Fibroblast of pulmonary artery (primary cell): ENCODE measurements at places on chromosomes 3 and 15.

- DNase-seq: no peak
These were observed 55.8 kb downstream of the DZIP3 start for GRCh38 chr3:108645364-108645763.

DNA sequence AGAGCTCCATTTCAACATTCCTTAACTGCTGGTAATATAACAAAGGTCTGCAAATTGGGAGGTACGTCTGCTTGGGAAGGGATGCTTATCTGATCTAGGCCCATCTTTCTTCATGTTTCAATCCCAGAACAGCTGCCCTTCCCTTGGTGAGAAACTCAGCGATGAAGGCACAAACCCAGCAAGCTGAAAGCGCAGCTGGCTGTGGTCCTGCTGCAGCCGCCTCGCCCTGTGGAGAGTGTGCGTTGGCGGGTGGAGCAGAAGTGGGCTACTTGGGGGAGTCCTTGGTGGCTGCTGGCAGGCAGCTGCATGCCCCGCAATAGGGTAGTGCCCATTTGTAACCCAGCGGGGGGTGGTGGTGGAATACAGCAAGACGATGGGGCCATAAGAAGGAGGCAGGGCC lies 160.6 kb upstream of the WNT5A start:
- no peak for DNase-seq

- no peak for DNase-seq
These were observed 378.2 kb upstream of the ROBO2 start for GRCh38 chr3:76661527-76662250.

- DNase-seq: no peak
These were observed 14.9 kb downstream of the TGM5 start for GRCh38 chr15:43251871-43252250.

DNA sequence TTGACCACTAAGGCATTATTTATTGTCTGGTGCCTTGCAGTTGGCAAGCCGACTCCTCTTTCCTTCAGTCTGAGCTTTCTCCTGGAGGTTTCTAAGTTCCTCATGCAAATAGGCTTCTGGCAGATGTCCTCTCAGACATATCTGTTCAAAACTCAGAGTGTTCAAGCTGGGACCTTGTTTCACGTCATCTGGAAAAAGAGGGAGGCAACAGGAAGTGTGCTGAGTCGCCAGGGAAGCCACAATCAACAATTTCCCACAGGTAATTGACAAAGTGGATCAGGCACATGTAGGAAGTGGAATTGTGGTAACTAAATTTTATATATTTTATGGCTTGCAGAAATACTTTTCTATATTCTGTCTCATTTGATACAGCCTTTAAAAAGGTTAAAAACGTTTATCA lies 14.6 kb downstream of the SCG5 start:
- peak; percentile 36 for DNase-seq

GRCh38 chr3:46667657-46668056 lies 25.8 kb downstream of the ALS2CL start:
- DNase-seq: no peak

DNA sequence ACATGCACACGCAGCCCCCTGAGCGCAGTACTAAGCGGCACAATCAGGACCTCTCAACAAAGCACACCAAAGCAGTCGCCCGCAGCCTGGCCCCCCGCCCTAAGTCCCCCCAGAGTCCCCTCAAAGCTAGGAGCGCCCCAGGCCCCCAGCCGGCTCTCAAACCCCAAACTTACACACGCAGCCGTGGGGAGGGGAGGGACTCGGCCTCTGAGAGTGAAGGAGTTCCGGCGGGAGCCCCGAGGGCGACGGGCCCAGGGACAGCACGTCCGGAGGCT lies 5.5 kb downstream of the GATA2 start:
- DNase-seq: no peak

GRCh38 chr3:18234717-18235335 lies 190.3 kb downstream of the SATB1 start:
- DNase-seq: no peak

DNA sequence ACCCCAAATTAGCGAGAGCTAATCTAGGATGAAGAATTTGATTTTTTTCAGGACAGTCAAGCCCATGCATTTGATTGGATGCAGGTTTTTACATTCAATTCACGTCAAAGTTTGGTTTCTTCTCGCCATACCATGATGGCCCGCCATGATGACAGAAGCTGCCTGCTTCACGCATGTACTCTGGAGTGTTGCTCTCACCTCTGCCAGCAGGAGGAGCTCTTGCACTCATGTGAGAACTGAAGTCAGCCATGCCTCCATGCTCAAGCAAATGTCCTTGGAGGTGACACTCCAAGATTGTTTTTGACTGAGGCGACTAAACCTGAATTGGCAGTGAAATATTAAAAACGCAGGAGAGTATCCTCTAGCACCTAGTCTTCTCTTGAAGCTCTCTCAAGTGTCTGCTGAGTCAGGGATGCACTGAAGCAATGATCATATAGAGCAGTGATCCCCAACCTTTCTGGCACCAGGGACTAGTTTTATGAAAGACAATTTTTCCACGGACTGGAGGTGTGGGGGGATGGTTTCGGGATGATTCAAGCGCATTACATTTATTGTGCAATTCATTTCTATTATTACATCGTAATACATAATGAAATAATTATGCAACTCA lies 120.9 kb downstream of the SAMMSON start:
- peak; percentile 74 for DNase-seq

DNA sequence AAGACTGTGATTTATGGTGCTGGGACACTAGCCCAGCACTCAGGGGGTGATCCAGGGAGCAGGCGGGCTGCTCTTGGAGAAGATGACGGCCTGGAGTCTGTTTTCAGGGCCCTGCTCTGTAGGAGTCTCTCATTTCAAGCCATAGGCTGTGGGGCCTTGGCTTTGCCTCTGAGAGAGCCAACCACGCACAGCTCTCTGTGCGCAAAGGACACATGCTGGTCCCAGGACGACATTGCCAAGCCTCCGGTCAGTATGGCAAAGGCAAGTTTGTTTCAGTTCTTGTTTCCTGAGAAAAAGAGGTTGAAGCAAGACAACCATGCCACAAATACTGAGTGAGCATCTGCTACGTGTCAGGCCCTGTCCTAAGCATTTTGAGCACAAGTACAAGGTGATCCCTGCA lies 197.1 kb downstream of the EPHB1 start:
- no peak for DNase-seq

- DNase-seq: peak; percentile 74
These were observed 45.1 kb upstream of the PLXND1 start for GRCh38 chr3:129651435-129652202.

GRCh38 chr3:157544501-157545130 lies 41.4 kb upstream of the VEPH1 start:
- peak; percentile 88 for DNase-seq

DNA sequence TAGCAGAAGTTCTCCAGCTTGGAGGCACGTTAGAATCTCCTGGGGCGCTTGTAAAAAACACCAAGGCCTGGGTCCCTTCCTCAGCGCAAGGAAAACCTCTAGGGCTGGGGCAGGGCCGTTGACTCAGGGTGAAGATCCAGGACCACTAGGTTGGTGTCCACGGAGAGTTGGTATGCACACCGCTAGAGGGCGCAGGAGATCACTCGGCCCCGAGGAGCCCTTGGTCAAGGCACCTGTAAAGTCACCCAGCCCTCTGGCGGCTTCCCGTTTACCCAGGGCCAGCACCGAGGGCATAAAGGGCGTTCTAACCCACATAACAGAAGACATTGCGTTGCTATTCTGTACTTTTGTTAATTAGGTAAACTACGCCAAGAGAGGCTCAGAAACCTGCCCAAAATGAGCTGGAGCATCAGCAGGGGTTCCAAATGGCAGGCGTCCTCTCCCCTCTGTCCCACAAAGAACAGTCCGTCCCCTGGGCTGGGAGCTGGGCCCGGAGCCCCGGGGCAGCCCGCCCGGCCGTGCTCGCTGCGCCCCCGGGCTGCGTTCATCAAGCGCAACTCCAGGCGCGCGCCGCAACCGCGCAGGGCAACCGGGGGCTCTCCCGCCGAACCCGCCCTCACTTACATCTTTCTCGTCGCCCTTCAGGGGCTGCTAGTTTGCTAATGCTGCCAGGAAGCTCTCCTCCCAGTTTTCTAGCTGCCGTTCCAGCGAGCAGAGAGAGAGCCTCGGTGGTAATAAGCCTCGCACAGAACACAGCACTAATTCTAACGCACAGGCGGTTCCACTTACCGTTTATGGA lies 332.1 kb downstream of the ARRDC4 start:
- DNase-seq: peak; percentile 4

DNA sequence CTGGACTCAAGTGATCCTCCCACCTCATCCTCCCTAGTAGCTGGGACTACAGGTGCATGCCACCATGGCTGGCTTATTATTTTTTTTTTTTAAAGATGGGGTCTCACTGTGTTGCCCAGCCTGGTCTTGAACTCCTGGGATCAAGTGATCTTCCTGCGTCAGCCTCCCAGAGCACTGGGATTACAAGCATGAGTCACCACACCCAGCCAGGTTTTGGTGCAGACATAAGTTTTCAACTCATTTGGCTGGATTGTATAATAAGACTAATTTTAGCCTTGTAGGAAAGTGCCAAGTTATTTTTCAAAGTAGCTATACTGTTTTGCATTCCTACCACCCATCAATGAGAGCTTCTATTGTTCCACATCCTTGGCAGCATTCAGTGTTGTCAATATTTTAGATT lies 32.1 kb downstream of the BUB1B start:
- DNase-seq: peak; percentile 55

DNA sequence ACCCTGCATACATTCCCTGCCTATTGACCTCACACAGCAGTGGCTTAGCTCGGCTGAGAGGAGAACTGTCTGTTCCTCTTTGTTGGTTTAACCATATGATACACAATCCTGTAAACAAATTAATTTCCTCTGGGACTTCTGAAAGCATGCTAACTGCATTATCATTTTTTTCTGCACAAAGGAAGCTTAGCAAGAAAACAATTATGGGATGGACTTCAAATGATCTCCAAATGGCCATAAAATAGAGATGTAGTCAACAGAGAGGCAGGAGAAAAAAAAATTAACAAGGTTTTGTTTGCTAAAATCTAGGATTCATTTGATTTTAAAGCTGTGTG lies 14.4 kb upstream of the TMC3 start:
- DNase-seq: no peak

GRCh38 chr3:183439515-183439914 lies 11.1 kb upstream of the MCF2L2 start:
- DNase-seq: no peak

DNA sequence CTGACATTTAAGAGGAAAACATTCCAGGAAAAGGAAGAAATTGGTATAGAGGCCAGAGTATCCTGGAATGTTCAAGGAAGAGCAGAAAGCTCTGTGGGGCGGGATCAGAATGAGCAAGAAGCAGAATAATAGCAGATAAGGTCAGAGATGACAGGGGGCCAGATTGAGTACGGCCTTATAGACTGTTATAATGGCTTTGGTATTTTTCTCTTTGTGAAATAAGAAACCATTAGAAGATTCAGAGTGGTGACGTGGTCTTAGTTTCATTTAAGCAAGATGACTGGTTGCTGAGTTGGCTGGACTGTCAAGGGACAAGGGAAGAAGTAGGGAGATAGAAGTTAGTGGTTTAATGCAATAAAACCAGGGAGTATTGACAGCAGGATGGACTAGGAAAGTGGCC lies 218.3 kb upstream of the SOX2 start:
- DNase-seq: no peak

DNA sequence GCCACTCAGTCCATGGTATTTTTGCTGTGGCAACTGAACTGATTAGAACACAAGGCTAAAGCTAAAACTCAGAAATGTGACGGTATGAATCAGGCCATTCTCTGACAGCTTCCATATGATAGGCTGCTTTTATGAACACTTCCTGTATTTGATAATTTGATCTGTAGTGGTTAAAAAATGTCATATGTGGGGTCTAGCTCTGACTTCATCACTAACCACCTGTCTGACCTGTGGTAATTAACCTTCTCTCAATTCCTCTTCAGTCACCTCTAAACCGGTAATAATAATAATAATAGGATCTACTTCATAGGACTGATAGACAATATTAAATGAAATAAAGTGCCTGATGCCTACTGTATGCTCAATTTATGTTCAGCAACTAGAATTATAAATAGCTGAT lies 223.2 kb downstream of the MBNL1 start:
- DNase-seq: no peak

- DNase-seq: no peak
These were observed 13.0 kb downstream of the CPA3 start for GRCh38 chr3:148878095-148878494.

GRCh38 chr15:66294157-66294931 lies 976 bp downstream of the DIS3L start:
- peak; percentile 71 for DNase-seq

GRCh38 chr3:195999896-196000295 lies 82.0 kb downstream of the TFRC start:
- no peak for DNase-seq

GRCh38 chr3:48285132-48285531 lies 44.2 kb downstream of the ZNF589 start:
- peak; percentile 6 for DNase-seq

GRCh38 chr15:60381148-60381788 lies 16.5 kb downstream of the ANXA2 start:
- peak; percentile 53 for DNase-seq

DNA sequence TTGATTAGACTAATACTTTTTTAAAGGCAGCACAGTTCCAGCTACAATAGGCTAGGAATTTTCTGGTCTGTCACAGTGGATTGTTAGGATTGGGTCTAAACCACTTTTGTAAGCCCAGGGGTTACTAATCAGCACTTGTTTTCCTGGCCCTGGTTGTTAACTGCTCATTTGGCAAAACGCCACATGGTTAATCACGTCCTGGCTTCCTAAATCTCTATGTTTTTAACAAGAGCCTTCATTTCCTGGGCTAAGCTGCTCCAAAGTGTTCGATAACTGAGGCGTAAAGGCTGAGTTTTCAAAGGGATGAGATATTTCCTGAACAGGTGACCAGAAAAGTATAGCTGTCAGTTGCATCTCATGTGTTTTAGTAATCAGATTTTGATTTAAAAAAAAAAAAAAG lies 38.9 kb upstream of the CLRN1 start:
- peak; percentile 32 for DNase-seq

DNA sequence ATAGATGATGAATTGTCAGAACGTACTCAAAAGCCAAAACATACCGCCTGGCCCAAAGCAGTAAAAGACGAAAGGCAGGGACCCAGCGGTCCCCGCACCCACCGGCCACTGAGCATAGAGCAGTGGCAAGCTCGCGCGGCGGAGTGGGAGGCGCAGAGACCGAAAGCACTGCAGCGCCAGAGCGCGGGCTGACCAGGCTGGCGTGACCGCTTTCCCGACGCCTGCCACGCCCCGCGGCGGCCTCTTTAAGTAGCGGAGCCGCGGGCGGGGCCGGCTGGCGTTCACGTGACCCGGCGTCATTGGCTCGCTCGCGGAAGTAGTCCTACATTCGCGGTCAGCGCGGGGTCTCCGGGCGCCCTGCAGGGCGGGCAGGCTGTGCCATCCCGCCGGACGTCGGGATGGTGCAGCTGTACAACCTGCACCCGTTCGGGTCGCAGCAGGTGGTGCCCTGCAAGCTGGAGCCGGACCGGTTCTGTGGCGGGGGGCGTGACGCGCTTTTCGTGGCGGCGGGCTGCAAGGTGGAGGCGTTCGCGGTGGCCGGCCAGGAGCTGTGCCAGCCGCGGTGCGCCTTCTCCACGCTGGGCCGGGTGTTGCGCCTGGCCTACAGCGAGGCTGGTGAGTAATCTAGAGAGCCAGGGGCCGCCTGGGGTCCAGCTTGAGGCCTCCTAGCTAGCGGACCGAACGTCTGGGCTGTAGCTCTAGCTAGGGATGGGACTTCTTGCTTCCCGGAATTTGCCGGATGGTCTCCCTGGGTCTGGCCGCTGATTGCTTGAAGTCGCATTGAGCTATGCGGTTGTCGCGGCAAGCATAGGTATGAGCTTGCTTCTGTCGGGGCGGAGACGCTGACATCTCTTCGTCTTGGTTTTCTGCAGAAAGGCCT lies at the start of gene HPS3:
HPS3 (plus strand) TSS at position 313 of the 880 bp plus-strand sequence; CDS start at position 399, 86 bp downstream.
- DNase-seq: peak; percentile 87
